Neural progenitor cell (in vitro differentiated cells): ENCODE measurements at places on chromosomes 16 and 17. TPM values are rescaled to one million over a fixed set of nuclear protein-coding genes. Genes with fewer than 3 reads are reported as not detected.

The TM4SF5 gene
- total RNA-seq, result not detected in 2 replicates

The COX11 gene
- 68.7 and 90.2 TPM in 2 replicates for total RNA-seq

- no peak for DNase-seq
Measured at GRCh38 chr16:28210264-28210663, 1.5 kb downstream of the XPO6 start.

DNA sequence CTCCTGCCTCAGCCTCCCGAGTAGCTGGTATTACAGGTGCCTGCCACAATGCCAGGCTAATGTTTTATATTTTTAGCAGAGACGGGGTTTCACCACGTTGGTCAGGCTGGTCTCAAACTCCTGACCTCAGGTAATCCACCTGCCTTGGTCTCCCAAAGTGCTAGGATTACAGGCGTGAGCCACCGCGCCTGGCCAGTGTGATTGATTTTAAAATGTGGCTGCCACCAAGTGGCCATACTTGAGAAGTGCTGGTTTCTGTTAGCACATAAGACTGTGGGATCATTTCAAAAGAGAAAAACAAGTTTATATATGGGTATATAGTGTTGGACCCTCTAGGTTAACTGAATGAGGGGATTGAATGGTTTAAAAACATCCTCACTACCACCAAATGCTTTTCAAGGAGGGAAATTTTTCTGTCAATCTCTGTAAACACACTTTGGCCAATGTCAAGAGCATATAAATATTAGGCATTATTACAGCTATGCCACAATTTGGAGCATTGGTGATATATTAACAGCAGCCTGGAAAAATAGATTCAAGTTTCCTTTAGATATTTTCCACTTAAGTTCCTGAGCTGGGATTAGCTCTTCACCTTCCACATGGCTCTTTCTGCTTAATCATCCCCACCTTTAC is 13.5 kb upstream of the DHRS13 start:
- DNase-seq, result peak; percentile 58

The QRICH2 gene
- total RNA-seq, result 1.7 and 2.3 TPM in 2 replicates

The HOXB4 gene
- not detected in 2 replicates for total RNA-seq

- peak; percentile 43 for DNase-seq
Measured at GRCh38 chr17:71460943-71461342, 659.9 kb upstream of the SOX9 start.
